CD4-positive, alpha-beta T cell (primary cell): ENCODE measurements at places on chromosomes 1 and 21.

DNA sequence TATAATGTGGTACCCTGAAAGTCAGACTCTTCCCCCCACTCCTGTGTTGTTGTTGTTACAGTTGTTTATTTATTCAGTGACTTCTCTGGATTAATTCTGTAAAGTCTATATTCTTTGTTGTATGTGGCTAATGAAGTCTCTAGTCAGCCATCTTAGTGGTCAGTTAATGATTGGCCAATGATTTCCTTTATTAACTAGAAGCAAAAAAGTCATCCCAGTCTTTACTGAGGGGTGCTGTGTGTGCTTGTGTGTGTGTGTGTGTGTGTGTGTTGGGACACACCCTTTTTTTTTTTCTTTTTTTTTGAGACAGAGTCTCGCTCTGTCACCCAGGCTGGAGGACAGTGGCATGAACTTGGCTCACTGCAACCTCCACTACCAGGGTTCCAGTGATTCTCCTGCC lies 37.3 kb upstream of the HYI start:
- DNase-seq = no peak

DNA sequence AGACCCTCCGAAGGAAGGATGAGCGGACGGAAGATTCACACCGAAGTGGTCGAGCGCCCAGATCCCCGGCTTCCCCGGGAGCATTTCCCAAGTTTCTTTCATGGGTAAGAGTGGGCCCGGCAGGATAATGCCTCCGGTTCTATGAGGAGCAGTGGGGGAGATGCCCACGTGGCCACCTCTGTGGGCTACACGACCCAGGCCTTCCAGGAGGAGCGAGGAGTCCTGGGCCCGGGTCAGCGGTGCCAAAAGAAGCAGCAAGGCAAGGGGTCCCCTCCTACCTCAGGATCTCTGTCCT lies 7.9 kb upstream of the NBPF11 start:
- DNase-seq = no peak

GRCh38 chr21:44891631-44892031 lies 18.1 kb upstream of the PTTG1IP start:
- DNase-seq = no peak

- DNase-seq = no peak
Measured at GRCh38 chr1:85475055-85475454, 10.1 kb upstream of the DDAH1 start.

DNA sequence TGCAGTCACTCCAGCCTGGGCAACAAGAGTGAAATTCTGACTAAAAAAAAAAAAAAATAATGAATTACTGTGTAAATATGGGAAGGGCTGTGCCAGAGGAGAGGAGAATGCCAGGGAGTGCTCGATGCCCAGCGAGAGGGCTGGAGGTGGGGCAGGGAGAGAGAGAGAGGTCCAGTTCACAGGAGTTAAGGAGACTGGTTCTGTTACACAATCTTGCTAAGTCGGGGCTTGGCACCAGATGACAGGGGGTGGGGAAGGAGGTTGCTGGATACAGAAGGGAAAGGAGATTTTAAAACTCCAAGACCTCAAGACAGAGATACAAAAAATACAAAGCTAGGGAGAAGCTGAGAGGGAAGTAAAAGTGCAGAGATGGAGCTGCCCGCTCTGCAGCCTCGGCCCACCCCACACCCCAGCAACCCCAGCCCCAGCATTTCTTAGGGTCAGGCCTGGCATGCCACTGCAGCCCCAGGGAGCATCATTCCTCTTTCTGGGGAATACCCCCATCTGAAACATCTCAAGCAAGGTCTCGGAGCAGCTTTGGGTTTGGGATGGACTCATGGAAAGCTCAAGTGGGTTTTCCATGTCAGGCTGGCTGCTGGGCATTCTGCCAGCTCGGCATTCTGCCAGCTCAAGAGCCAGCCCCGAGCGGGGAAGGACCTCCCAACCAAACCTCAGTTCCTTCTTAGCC lies 991 bp downstream of the SELENBP1 start:
- no peak for DNase-seq
